ENCODE measurements at places on chromosomes 16 and 17. TPM values are rescaled to one million over a fixed set of nuclear protein-coding genes. Genes with fewer than 3 reads are reported as not detected.

- peak; percentile 28 for ATAC-seq
Observed at GRCh38 chr16:28279006-28279405, 13.3 kb upstream of the SBK1 start.

DNA sequence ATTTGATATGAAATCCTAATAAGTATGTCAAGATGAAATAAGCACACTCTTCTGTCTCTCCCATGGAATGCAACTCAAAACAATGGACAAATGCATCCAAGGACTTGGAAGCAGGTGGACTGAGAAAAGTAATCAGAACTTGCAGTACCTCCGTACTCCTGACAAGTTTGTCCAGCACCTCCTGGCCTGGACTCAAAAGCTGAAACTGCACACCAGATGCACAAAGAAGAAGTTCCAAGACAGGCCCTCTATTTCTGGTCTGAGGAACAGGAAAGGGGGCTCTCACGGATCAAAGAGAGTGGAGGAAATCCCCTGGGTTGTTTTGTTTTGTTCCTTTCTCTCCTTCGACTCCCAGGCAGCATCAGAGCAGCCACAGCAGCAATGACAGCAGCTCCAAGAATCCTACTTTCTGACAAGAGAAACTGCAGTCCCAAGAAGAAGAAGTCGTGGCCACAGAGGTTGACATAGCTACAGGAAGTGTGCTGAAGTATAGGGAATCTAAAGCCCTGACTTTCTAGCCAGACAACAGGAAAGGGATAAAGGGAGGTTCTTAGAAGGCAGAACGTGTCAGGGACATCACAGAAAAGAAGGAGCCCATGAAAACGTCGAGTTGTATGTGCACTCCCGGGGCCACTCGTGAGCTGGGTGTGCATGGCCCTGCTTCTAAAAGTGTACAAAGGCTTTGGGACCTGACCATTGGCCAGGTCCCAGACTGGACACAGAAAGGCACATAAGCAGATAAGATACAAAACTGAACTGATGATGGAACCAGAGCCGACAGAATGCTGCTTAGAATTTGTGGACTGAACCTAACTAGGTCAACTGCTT is 29.3 kb downstream of the AKAP10 start:
- no peak for ATAC-seq

GRCh38 chr16:21120976-21121520 is 29.6 kb downstream of the DNAH3 start:
- ATAC-seq = no peak

DNA sequence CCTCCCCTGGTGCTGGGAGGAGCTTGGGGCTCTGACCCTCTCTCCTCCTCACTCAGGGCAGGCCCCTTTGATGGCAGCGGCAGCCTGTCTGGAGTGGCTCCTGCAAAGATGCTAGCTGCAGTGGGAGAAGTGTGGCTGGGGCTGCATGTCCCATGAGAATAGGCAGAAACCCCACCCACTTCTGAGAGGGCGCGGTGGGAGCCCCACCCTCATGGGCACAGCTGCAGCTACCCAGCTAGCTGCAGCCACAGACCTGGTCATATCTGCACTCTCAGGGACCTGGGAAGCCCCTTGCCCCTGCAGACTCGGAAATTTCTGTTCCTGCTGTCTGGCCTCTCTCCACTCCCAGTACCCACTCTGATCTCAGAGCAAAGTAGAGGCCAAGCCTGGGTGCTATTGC is 72.2 kb upstream of the BRD7 start:
- ATAC-seq = no peak

GRCh38 chr16:57773655-57774295 is 28.5 kb downstream of the KIFC3 start:
- ATAC-seq = no peak

- no peak for ATAC-seq
Observed at GRCh38 chr16:86213437-86214205, 296.7 kb upstream of the FOXF1 start.

IL17C gene
- total RNA-seq = 0.42 TPM

- ATAC-seq = no peak
Observed at GRCh38 chr17:31525801-31526549, 134.5 kb downstream of the RAB11FIP4 start.

- no peak for ATAC-seq
Observed at GRCh38 chr17:74703311-74703710, 9.4 kb downstream of the CD300LF start.

GRCh38 chr17:82602986-82603710 is 45.1 kb downstream of the WDR45B start:
- ATAC-seq = peak; percentile 56

SMIM22 gene
- not detected for total RNA-seq

DNA sequence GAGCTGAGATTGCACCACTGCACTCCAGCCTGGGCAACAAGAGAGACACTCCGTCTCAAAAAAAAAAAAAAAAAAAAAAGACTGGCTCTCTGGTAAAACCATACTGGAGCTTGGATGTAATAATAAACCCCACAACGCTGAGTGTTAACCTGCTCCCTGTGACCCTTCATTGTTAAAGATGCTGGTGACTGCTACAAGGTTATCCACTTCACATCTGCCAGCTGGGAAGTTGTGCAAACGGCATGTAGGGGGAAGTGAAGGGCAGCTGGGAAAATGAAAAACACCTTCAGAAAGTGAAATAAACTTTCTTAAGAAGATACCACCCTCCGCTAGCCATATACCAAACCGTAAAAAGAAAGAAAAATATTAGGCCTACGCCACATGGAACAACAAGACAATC is 131.0 kb upstream of the NUDT7 start:
- no peak for ATAC-seq

- no peak for ATAC-seq
Observed at GRCh38 chr16:68732042-68732680, 4.9 kb upstream of the CDH1 start.

DNA sequence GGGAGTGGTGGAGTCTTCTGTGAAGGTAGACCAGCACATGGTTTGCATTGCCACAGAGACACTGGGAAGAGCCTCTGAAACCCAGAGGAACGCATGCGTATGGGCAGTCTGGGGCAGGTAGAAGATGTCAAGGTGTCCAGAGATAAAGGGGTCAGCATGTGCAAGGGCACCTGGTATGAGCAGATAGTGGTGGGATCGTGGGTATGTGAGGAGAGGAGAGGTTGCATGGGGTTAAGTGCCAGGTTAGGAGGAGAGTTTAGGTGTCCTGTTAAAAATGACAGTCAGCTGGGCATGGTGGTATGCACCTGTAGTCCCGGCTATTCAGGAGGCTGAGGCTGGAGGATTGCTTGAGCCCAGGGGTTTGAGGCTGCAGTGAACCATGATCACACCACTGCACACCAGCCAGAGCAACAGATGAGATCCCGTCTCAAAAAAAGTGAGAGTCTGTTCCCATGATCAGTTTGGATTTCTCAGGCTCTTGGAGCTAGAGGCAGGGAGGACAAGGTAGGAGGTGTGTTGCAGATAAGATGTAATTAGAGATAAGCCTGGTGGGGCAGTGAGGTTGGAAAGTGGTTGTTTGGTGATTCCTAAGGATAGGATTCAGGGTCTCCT is 3.0 kb downstream of the PYCARD start:
- no peak for ATAC-seq

- no peak for ATAC-seq
Observed at GRCh38 chr17:58324409-58325288, 3.9 kb downstream of the TSPOAP1 start.

ATP6V0D1 gene
- total RNA-seq = 20.6 TPM

WWP2 gene
- total RNA-seq = 55.7 TPM

CCL14 gene
- not detected for total RNA-seq

TLCD3A gene
- 15.0 TPM for total RNA-seq

- no peak for ATAC-seq
Observed at GRCh38 chr16:65480281-65481091, 358.6 kb upstream of the CDH11 start.

PLLP gene
- not detected for total RNA-seq

- ATAC-seq = no peak
Observed at GRCh38 chr17:1638171-1638590, 7.4 kb downstream of the SCARF1 start.

DNA sequence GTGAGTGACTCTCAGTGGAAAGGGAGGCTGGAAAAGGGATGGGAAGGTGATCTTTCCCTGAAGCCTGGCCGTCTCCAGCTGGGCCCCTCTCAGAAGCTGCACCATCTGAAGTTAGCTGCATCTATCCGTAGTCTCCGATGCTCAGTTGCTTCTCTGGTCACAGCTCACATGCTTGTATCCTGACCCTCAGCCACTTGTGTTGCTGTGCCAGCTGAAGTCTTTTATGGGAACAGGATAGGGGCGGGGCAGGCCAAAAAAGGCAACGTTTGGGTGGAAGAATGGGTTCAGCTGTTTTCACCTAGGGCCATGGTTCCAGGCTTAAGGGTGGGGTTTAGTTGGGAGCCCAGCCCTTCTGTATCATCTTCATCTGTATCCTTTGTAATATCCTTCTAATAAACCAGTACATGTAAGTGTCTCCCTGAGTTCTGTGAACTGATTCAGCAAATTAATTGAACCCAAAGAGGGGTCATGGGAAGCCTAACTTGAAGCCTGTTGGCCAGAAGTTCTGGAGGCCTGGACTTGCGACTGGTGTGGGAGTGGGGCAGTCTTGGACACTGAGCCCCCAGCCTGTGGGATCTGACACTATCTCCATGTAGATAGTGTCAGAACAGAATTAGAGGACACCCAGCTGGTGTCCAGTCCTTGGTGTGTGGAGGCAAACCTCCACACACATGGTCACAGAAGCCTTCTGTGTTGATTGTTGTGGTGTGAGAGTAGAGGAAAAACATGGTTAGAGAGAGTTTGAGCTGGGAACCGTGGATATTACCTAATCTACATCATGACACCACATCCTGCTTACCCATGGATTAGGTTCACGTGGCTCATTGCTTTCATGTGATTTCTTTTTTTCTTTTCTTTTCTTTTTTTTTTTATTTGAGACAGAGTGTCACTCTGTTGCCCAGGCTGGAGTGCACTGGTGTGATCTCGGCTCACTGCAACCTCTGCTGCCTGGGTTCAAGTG is 49.3 kb upstream of the FBXO47 start:
- peak; percentile 67 for ATAC-seq
